NCI-H1694 treated with DMSO at 0.1 percent for 48 hours (cell line): ENCODE measurements at places on chromosomes 5 and 9.
A peak's percentile ranks its signal among the peaks of the same experiment; 100 is the strongest.

DNA sequence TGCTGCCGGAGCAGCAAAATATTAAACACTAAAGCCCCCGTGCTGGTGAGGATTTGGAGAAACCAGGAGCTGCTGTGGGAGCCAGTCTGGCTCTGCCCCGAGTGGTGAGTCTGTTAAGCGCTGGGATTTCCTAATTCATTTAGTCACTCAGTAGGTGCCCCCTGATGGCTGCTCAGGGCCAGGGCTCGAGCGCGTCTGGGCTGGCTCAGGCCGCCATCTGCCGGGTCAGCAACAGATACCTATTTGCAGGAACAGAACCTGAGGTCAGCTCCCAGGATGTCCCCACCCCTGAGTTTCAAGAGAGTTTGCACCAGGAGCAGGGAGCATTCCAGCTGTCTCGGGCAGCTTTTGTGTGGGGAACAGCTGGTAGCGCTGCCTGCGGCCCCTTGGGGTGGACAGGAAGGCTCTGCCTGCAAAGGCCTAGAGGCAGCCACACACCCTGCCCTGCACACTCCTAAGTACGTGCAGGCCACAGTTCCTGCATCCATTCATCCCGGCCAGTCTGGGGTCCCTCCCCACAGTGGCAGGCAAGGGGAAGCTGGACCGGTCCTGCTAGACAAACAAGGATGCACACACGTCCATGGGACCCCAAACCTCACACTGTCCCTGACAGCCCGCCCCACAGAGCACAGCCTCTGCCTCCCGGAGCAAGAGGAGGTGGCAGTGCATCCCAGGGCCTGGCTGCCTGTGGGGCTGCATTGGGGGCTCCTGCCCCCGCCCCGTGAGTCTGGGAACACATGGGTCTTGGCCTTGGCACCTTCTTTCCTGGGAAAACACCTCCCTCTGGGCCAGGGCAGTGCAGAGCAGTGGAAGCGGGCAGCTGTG is 83.7 kb downstream of the ADAMTS2 start:
- no peak for DNase-seq

DNA sequence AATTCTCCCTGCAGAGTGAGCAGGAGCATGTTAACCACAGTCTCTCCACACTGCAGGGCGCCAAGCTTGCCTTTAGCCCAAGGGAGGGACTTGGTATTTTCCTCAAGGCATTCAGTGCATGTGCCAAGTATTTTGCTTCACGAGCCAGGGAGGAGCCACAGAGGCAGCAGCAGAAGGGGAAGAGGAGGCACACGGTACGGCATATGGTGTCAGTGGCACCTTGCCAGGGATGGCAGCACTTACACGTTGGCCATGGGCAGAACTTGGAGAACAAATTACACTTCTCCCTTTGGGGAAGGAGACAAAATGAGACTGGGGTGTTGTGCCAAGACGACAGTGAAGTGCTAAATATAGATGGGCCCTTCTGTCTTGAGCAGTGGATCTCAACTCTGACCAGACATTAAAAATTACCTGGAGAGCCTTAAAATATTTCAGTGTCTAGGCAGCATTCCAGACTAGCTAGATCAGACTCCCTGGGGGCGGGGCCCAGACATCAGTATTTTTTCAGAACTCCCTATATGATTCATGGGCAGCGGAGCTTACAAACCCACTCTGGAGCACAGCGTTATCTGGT is 155.8 kb downstream of the DRD1 start:
- DNase-seq: peak; percentile 95

GRCh38 chr9:114806526-114806900 is 674 bp upstream of the TNFSF15 start:
- DNase-seq: no peak

DNA sequence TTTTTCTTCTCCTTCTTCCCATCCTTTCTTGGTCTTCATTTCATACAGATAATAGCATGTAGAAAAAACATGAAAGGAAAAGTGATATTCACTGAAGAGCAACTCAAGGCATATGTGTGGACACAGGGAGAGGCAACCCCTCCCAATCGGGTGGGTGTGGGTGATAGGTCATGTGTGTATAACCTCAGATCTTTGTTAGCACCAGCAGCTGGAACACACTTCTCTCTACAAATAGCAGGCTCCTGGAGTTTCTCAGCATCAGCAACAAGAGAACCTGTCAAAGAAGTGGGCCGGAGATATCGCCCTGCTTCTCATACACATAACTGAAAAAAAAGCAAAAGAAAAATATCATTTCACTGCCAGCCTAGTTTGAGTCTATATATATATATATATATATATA is 426.4 kb downstream of the DTWD2 start:
- no peak for DNase-seq

DNA sequence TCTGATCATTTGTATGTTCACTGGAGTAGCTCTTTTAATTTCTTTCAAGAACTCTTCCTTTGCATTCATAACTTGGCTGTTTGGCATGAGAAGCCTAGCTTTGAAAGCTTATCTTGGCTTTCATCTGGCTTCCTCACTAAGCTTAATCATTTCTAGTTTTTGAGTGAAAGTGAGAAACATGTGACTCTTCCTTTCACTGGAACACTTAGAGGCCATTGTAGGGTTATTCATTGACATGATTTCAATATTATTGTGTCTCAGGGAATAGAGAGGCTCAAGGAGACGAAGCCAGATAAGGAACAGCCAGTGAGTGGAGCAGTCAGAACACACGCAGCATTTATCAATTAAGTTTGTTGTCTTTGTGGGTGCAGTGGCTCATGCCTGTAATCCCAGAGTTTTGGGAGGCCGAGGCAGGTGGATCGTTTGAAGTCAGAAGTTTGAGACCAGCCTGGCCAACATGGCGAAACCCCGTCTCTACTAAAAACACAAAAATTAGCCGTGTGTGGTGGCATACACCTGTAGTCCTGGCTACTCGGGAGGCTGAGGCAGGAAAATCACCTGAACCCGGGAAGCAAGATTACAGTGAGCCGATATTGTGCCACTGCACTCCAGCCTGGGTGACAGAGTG is 98.3 kb downstream of the UGCG start:
- DNase-seq: no peak

- DNase-seq: no peak
These were observed 46.2 kb downstream of the FRMD3 start for GRCh38 chr9:83491995-83492394.

DNA sequence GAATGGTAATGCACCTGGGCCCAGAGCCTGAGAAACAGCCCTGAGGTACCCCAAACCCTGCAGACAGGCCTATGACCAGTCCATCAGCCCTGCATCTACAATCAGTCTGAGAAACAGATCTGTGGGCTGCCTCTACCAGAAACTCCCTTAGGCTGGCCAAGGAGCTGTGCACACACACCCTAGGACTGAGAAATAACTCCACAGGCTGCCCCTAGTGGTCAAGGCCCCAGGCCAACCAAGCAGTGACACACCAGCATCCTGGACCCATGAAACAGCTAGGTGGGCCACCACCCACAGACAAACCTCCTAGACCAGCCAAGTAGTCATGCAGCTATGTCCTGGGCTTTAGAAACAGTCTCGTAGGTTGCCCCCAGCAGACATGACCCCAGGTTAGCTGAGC is 253.6 kb upstream of the VLDLR start:
- no peak for DNase-seq

- DNase-seq: no peak
These were observed 79.2 kb upstream of the HSPA9 start for GRCh38 chr5:138654281-138654867.

GRCh38 chr9:134944351-134944802 is 26.7 kb upstream of the FCN1 start:
- DNase-seq: no peak

GRCh38 chr5:54098267-54098666 is 212.1 kb downstream of the ARL15 start:
- DNase-seq: no peak

- no peak for DNase-seq
These were observed 429.8 kb downstream of the SPATA31D1 start for GRCh38 chr9:82418334-82418733.

DNA sequence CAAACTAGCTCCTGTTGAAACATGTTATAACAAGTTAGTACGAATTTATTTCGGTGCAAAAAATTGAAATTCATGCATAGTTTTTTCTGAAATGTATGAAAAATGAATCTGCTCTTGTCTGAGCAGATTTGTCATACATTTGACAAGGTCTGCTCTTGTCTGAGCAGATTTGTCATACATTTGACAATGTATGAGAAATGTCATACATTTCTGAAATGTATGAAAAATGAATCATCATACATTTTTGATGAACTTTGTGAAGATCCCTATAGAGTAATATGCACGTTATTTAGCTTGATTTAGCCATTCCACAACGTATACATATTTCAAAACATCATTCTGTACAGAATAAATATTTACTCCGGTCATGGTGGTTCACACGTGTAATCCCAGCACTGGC is 85.9 kb upstream of the PARP8 start:
- no peak for DNase-seq

GRCh38 chr5:12133520-12133919 is 229.3 kb upstream of the CTNND2 start:
- no peak for DNase-seq

DNA sequence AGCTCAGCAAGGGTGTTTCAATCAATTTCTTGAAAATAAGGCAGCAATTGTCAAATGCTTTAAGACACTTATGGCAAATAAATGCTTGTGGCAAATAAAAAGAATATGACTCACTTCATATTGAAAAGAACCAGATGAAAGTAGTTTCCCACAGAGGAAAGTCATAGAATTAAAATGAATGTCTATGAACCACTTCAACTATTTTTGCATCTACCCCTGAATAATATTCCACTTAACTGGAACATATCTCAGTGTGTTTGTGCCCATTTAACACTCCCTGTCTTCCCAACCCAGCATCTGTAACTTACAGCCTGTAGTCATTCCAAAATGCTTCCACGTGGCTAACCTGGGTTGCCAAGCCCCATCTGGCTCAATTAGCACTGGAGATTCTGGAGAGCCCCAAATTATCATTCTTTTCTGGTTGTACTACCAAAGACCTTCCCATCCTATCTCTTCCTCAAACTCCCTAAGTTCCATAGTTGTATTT is 84.7 kb downstream of the FEM1C start:
- DNase-seq: no peak

GRCh38 chr5:108481355-108481931 is 99.5 kb upstream of the FBXL17 start:
- DNase-seq: peak; percentile 39

DNA sequence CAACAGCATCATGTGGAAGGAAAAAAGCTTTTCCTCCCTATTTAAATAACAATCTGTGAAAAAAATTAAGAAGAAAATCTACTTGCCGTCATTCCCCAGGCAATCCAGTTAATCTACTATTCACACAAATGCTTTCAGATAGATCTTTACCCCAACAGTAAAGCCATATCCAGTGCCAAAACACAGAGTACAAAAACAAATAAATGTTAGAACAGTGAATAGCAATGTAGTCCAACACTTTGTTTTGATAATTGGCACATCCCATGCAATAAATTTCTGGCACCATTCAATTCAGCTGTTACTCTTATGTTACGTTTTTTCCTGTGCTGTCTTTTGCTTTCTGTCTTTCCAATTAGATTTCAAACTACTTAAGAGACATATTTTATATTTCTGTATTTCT is 2245.5 kb upstream of the WWC1 start:
- no peak for DNase-seq

DNA sequence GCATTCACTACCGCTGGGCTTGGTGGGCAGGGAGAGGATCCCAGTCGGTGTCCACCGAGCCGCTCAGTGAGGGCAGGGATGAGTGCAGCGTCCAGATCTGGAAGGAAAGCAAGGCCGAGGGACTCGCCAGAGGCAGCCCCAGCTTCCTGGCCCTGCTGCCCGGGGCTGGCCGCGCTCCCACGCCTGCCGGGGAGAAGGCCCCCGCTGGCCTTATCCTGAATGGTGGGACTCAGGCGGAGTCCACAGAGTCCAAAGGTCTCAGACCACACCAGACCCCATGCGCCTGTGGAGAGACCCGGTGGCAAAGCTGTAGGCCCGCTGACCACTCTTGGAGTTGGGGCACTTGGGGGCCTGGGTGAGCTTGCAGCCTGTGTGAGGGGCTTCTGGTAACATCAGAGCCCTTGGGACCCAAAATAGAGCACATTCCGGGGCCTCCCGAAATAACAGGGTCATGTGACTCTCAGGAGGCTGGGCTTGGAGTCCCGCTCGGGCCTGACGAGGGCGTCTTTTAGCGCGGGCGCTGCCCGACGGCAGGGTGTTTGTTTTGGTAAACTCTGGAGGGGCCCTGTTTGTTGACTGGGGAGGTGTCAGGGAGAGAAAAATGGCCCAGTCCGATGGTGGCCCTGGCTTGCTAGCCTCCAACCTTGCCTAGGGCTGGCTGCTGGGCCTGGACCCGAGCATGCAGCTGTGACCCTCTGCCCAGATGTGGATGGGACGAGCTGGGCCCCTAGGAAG is 2.8 kb downstream of the RXRA start:
- DNase-seq: no peak

- DNase-seq: peak; percentile 78
These were observed 28.2 kb downstream of the YIPF5 start for GRCh38 chr5:144142139-144142823.

GRCh38 chr5:98927989-98928872 is 576 bp downstream of the CHD1 start:
- peak; percentile 58 for DNase-seq
